ENCODE measurements at places on chromosomes 2 and 18.

DNA sequence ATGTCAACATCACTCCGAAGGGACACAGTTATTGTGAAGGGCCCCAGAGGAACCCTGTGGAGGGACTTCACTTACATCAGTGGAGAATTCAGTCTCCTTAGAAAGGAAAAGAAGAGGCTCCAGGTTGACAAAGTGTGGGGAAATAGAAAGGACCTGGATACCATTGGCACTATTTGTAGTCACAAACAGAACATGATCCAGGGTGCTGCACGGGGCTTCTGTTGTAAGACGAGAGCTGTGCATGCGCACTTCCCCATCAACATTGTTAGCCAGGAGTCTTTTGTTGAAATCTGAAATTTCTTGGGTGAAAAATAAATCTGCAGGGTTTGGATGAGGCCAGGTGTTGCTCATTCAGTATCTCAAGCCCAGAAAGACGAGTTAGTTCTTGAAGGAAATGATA lies 2.4 kb upstream of the ALPK2 start:
- no peak for DNase-seq

GRCh38 chr2:110896226-110896625 lies 163.9 kb downstream of the ACOXL start:
- DNase-seq = no peak

DNA sequence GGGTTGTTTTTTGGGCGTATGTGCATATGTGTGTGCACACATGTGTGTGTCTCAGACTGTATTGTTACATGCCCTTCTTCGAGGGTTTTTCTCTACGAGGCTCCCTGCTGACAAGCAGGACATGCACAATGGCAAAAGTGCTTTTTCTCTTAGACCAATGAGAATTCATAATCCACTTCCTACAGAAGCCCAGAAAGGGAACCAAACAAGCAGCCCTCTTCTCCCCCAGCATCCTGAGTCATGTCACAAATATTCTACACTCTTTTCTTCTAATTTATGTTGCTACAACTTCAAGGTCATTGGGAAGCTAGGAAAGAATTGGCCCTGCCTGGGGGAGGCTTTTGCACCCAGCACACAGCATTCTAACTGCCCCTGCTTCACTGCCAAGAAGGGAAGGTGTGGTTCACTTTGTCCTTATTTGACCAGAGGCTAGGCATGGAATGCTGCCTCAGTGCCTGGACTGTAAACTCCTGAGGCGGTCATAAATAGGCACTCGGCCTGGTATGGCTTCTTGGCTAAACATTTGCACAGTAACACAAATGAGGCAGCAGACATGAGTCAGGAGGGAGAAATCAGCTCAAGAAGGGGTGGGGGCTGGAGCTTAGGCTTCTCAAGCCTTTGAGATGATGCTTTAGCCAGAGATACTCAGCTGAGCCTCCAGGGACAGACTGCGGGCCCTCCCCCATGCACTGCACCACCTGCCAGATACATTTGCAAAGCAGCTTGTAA lies 92.7 kb upstream of the KLF7 start:
- peak; percentile 100 for DNase-seq

DNA sequence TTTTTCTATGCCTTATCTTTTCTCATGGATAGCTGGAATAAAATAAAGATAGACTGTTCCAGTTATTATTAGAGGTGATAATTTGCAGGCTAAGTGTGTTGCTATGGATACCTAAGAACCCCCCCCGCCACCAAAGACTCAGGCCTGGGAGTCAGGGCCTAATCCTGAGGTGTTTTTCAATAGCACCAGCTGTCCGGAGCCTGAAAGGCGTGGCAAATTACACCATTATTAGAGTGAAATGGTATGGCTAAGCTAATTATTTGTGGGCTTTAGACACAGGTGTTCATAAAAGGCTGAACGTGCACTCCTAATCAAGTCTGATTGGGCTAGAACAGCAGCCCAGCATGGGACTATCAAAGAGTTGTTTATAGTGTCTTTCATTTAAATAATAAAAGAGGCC lies 293.2 kb upstream of the DCC start:
- DNase-seq = no peak

- peak; percentile 19 for DNase-seq
Observed at GRCh38 chr2:85926931-85927661, 38.3 kb upstream of the ST3GAL5 start.

DNA sequence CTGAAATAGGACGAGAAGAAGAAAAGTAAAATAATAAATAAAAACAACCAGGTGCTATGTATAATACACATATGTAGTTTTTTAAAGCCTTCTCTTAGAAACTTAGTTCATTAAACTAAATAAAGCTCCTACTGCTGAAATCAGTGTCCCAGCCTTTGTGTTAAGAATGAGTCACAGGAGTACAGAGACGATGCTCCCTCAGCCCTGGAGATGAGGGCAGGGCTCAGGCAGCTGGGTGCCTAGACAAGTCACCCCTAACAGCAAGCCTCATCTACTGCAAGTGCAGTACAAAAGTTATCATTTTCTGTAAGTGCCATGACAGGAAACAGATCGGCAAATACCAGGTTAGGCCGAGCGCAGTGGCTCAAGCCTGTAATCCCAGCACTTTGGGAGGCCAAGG lies 18.2 kb downstream of the KIDINS220 start:
- peak; percentile 38 for DNase-seq

DNA sequence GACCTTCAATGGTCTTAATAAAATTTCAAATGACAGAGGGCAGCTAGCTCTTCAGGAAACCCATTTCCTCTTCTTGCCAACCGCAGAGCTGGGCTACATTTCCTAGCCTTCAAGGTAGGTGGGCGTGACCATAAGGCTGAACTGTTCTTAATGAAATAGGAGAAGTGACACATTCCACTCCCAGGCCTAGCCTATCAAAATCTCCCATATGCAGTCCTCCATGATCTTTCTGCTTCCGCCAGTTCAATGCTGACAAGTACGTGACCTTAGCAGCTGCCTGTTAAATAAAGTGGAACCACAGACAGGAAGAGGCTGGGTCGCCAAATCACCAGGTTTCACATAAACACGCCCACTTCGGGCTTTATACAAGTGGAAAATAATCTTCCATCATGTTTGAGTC lies 13.2 kb downstream of the SERPINE2 start:
- DNase-seq = no peak

GRCh38 chr18:29191263-29191662 lies 1014.3 kb upstream of the CDH2 start:
- peak; percentile 52 for DNase-seq

DNA sequence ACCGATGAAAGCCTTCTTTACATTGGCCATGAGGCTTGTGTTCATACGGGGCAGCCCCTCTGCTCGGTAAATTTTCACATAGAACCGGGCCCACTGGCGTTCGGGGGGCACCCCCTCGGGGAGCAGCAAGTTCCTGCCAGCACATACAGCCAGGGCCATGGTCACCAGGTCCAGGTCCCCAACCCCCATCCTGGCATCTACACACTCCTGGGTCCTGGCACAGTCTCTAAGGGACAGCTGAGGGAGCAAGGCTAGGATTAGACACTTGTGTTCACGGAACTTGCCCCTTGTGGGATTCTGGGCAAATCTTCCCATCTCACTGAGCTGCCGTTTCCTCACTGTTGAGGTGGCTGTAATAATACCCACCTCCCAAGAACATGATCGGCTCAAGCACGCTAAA lies 5.6 kb upstream of the OTOF start:
- DNase-seq = no peak

DNA sequence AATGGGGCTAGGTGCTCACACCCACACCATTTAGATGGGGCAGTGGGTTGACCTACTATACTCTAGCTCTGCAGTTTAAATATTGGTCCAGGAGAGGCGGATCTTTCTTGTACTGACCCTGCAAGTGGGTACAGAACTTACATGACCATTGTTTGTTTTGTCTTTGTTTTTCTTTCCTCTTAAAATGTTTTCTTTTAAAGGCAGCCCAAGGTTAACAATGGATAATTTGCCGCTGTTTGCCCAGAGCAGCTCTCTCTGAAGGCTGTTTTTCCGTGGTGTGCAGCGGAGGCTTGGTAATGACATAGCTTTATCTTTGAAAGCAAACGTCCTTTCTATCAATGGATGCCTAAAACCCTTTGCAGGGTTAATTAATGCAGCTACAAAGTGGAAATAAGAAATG lies 133.3 kb upstream of the MEX3C start:
- DNase-seq = no peak

DNA sequence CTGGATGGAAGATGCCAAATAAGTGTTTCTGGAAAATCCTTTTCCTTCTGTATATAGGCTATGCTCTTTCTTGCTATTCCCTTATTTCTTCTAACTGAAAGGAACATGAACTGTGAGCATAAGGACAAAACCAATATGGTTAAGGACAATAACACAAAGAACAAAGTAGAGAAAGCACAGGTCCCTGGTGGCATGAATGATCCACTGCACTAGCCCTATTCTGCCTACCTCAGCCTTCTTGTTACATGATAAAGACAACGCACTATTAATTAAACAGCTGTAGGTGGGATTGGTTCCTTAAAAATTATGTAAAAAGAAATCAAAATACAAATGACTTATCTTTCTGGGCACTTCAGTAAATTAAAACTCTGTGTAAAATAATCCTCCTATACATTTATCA lies 1.9 kb upstream of the WDR75 start:
- DNase-seq = no peak

- DNase-seq = peak; percentile 22
Observed at GRCh38 chr2:230765611-230766300, 53.1 kb downstream of the CAB39 start.

DNA sequence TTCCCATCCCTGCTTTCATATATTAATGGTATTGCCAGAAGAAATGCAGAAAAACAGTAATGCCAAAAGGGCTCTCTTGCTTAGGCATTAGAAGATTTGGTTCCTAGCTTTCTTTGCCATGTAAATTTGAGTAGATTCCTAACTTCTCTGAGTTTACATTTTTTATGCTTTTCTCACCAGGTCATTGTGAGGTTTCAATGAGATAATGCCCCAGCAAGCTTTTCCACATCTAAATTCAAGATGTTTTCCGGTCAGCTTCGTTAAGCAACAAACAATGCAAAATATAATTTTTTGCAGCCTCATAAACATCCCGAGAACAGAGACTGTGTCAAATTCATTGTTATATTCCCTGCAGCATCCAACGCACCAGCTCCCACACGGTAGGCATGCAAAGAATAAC lies 44.9 kb downstream of the NCKAP5 start:
- peak; percentile 62 for DNase-seq

GRCh38 chr2:168766600-168766999 lies 35.8 kb upstream of the NOSTRIN start:
- no peak for DNase-seq

DNA sequence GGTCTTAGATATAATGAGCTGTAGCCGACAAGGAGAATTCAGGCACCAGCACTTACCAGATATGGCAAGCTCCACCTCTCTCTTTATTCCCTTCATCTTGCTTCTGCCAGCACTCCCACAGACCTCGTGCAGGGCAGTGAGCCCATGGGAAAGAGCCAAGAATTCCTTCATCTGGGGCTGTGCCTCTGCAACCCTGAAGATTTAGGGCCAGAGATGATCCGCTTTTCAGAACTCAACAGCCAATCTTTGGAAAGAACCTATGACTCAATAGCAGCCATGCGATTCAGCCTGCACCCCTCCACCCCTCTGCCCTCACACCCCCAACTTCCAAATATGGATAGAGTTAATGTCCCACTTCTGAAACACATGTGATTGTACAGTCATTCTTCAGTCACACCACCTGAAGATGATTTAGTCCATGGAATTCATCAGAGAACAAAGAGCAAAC lies 533.7 kb upstream of the TNP1 start:
- peak; percentile 90 for DNase-seq

DNA sequence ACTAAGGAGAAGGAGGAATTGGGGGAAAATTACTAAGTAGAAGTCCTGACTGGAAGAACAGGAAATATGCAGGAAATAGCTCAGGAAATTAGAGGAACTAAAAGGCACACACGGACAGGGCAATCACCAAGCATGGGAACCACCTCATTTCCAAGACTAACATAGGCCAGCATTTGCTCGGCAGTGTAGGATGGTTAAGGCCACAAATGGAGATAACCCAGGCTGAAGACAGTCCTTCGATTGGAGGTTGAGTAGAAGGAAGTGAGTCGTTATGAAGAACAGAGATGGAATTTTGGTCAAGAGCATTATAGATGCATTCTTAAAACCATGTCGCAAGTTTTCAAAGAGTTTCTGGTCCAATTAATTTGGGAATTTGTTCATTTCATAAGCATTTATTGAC lies 401.4 kb downstream of the ALK start:
- peak; percentile 86 for DNase-seq

DNA sequence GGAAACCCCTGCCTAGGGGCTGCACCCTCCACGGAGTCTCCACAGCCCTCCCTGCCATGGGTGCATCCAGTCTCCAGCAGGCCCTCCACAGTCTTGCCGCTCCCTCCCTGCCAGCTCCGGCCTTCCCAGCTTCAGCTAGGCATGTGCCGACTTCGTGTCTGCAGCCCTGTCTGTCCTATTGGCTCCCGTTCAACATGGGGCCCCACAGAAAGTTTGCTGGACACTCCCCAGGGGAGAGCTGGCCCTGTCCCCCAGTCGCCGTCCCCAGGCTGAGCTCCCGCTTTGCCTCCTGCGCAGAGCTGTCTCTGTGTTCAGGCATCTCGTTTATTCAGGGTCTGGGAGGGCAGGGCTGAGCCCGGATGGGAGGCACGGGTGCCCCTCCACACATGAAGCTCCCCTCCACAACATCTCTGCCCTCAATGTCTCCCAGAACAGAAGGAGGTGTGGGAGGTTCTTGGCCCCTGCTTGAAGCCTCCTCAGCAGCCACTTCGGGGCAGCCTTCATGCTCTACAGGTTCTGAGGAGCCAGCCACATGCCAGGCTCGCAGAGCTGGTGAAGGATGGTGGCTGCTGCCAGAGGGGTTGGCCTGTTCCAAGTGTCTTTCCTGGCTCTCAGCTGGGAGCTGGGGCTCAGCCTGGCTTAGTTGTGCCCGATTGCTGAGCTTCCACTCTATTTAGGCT lies 120.1 kb upstream of the PXDN start:
- DNase-seq = no peak

DNA sequence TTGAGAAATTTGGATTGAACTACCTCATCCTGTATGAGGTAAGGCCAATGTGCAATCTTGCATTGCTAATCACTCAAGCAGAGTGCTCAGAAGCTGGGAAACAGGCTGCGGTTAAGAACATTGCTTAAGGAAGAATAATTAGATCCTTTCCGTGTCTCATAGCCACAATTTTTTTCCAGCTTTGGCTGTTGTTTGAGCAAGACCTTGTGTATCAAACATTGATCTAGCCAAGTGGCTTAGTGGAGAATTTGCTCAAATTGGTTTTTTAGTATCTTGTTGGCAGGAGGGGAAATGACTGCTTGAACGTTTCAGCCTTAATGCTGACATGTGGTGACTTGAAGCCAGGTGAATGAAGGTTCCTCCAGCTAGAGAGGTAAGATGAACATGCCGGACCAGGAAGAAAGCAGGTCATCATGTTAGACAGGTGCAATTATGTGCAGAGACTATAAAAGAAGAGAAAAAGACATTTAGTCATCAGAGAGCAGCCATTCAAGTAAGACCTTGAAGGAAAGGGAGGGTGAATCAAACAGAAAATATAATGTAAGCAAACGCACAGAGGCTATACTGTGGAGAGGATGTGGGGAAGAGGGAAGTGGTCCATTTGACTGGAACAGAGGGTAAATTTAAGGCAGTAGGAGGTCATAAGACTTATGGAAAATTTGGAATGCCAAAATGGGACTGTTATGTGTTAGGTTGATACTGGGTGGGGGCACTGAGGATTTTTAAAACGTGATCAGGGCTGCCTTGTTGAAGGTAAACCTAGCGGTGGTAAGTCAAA lies 98.9 kb upstream of the CYP1B1 start:
- peak; percentile 79 for DNase-seq
